ENCODE measurements at places on chromosomes 2 and 18.

DNA sequence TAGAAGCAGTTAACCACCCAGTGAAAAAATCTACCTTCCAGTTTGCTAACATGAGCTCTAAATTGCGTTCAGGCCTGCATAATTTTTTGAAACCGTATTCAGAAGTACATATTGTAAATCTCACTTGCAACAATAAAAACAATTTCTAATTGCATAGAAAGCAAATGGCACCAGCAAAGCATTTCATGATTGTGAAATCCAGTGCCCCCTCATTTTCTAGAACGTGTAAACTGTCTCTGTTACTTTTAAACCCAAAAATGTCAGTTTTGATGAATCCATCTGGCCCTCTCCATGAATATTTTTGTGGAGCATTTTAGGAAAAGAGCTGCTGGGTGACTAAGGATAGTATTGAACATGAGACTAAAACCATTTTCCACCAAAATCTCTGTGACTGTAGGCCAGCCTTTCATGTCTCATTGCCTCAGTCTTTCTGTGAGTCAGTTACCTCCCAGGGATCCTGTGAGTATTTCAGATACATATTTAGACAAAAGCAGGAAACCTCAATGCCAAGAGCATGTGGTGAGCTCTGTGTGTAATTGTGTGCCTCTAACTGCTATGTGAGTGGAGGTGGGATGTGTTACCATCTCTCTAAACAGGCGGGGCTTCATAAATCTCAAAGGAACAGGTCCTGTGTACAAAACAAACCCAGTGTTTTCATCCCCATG, 477.8 kb upstream of the DCC start:
- no peak overlapping the region for H3K27ac ChIP-seq
- no peaks in the 10 kb centered on the region for H3K27me3 ChIP-seq
- H3K4me3 ChIP-seq, result no peak overlapping the region
- no peaks in the 10 kb centered on the region for H3K36me3 ChIP-seq

- H3K27me3 ChIP-seq, result no peaks in the 10 kb centered on the region
- peaks cover 8% of the 10 kb centered on the region for H3K4me1 ChIP-seq
- H3K36me3 ChIP-seq, result no peaks in the 10 kb centered on the region
- peak; percentile 84 for DNase-seq
- H3K4me3 ChIP-seq, result no peak overlapping the region
Observed at GRCh38 chr2:9139491-9140443, 66.8 kb upstream of the ASAP2 start.

DNA sequence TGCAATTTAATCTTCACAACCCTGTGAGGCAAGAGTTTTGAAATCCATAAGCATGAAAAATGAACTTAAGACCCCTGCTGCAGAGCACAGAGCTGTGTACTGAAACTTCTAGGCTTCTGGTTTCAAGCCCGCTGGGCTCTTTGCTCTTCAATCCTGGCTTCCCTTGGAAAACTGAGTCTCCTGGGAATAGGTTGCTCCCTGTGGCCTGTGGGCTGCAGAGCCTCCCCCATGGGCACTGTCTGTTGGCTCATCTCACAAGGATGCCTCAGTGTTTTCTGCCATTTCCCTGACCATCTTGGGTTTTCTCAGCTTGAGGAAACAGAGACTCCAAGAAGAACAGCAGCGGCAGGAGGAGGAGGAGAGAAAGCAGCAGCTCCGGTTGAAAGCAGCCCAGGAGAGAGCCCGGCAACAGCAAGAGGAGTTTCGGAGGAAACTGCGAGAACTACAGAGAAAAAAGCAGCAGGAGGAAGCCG, 44.5 kb downstream of the SUMO1 start:
- no peaks in the 10 kb centered on the region for H3K27me3 ChIP-seq
- no peak for DNase-seq
- no peak overlapping the region for H3K27ac ChIP-seq

- H3K27me3 ChIP-seq, result no peaks in the 10 kb centered on the region
- H3K4me3 ChIP-seq, result no peak overlapping the region
- H3K4me1 ChIP-seq, result no peaks in the 10 kb centered on the region
- DNase-seq, result no peak
Observed at GRCh38 chr18:34509879-34510586, 200.1 kb upstream of the DTNA start.

DNA sequence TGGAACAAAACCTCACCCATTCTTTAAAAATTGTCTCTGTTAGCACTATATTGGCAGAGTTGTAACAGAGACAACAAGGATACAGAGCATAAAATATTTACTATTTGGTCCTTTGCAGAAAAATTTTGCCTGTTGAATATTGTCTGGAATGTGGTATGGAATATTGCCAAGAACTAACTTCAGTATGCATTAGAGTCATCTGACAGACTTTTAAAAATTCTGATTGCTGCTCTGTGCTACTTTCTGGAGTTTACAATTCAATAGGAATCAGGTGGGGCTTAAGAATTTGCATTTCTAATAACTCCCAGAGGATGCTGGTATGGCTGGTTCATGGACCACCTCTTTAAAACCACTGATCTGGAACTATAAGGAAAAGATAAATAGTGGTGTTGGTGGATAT, 32.8 kb upstream of the NYAP2 start:
- H3K4me3 ChIP-seq, result no peak overlapping the region
- no peaks in the 10 kb centered on the region for H3K36me3 ChIP-seq
- H3K27me3 ChIP-seq, result no peaks in the 10 kb centered on the region
- no peak overlapping the region for H3K27ac ChIP-seq
- no peak for DNase-seq
- no peaks in the 10 kb centered on the region for H3K4me1 ChIP-seq

- H3K4me3 ChIP-seq, result no peak overlapping the region
- H3K4me1 ChIP-seq, result peaks cover 5% of the 10 kb centered on the region
- no peaks in the 10 kb centered on the region for H3K36me3 ChIP-seq
- H3K27ac ChIP-seq, result no peak overlapping the region
- DNase-seq, result no peak
Observed at GRCh38 chr2:215896921-215897320, 116.4 kb downstream of the MREG start.

Measured in Karpas-422 (cell line).